ENCODE measurements at places on chromosomes 6 and 20. TPM values are rescaled to one million over a fixed set of nuclear protein-coding genes. Genes with fewer than 3 reads are reported as not detected.

Gene PHF10
- polyA plus RNA-seq: 34.5 TPM

Gene MOXD1
- 11.6 TPM for polyA plus RNA-seq

Gene SLPI
- polyA plus RNA-seq: 105 TPM

Gene SLC13A3
- 241 TPM for polyA plus RNA-seq

Gene ZNF311
- 0.77 TPM for polyA plus RNA-seq

Gene OGFR
- polyA plus RNA-seq: 33.7 TPM

Gene DDAH2
- 147 TPM for polyA plus RNA-seq

Gene PPP1R16B
- 11.5 TPM for polyA plus RNA-seq

Gene TXLNB
- 0.13 TPM for polyA plus RNA-seq

Gene MUCL3
- not detected for polyA plus RNA-seq

Gene OPRL1
- 0.39 TPM for polyA plus RNA-seq

Gene EEF1A2
- polyA plus RNA-seq: 1.5 TPM

Gene GABRR2
- polyA plus RNA-seq: not detected

Gene ADAT2
- polyA plus RNA-seq: 4.6 TPM

Gene NKX2-4
- polyA plus RNA-seq: not detected

Gene KCNK17
- polyA plus RNA-seq: not detected

Gene OR2J3
- polyA plus RNA-seq: not detected

Gene SIRPA
- polyA plus RNA-seq: 24.7 TPM

Gene TMEM14B
- 147 TPM for polyA plus RNA-seq

Gene CD40
- 15.7 TPM for polyA plus RNA-seq

Gene SDC4
- polyA plus RNA-seq: 242 TPM

Gene KCNK5
- polyA plus RNA-seq: 48.4 TPM
